ENCODE measurements at places on chromosomes 13 and 19. TPM values are rescaled to one million over a fixed set of nuclear protein-coding genes. Genes with fewer than 3 reads are reported as not detected.

The CBARP gene
- total RNA-seq, result 29.1 TPM

The AXL gene
- total RNA-seq, result 62.7 TPM

The RNF225 gene
- not detected for total RNA-seq

The PLVAP gene
- 2.1 TPM for total RNA-seq

The CFAP97D2 gene
- total RNA-seq, result not detected

The PNMA8A gene
- total RNA-seq, result 67.8 TPM

The ZSCAN4 gene
- not detected for total RNA-seq

The NTF4 gene
- total RNA-seq, result 11.8 TPM

The GIPC3 gene
- total RNA-seq, result 0.54 TPM

The CLIP3 gene
- 7.1 TPM for total RNA-seq

The LILRB2 gene
- not detected for total RNA-seq

The TTC9B gene
- not detected for total RNA-seq

The RXFP2 gene
- total RNA-seq, result not detected

The RUBCNL gene
- total RNA-seq, result 1.5 TPM

The DAND5 gene
- not detected for total RNA-seq

The CLEC17A gene
- total RNA-seq, result not detected

The PTGIR gene
- total RNA-seq, result 0.35 TPM

The CGB7 gene
- total RNA-seq, result 8.3 TPM

The MRI1 gene
- total RNA-seq, result 79.8 TPM

The ZAR1L gene
- not detected for total RNA-seq

The NRTN gene
- total RNA-seq, result 28.2 TPM

The BRSK1 gene
- 34.7 TPM for total RNA-seq

The CYP2A6 gene
- 0.42 TPM for total RNA-seq

The COX7A1 gene
- 1.2 TPM for total RNA-seq

The STARD13 gene
- total RNA-seq, result 23.5 TPM

The PSG11 gene
- not detected for total RNA-seq

The RNF6 gene
- 19.4 TPM for total RNA-seq

The DCT gene
- 0.18 TPM for total RNA-seq

The LAIR1 gene
- not detected for total RNA-seq

The URAD gene
- total RNA-seq, result not detected

The MARK4 gene
- total RNA-seq, result 65.3 TPM

The GPR12 gene
- not detected for total RNA-seq

The PDX1 gene
- not detected for total RNA-seq

The MCEMP1 gene
- total RNA-seq, result not detected

The ZNF471 gene
- 1.7 TPM for total RNA-seq

The ZFR2 gene
- 18.8 TPM for total RNA-seq

The FGF22 gene
- total RNA-seq, result not detected

The PSG2 gene
- not detected for total RNA-seq

The ZNF221 gene
- 3.8 TPM for total RNA-seq

The METTL21C gene
- not detected for total RNA-seq

The FCHO1 gene
- 3.1 TPM for total RNA-seq

The LIN7B gene
- total RNA-seq, result 24.5 TPM

The LGALS13 gene
- total RNA-seq, result not detected

The CLN5 gene
- 18.6 TPM for total RNA-seq

The ZNF432 gene
- 13.9 TPM for total RNA-seq

The FFAR2 gene
- total RNA-seq, result not detected

The NAXD gene
- 36.8 TPM for total RNA-seq

The PALM3 gene
- total RNA-seq, result 0.30 TPM

The TTYH1 gene
- total RNA-seq, result 2.6 TPM

The ATP8A2 gene
- 1.6 TPM for total RNA-seq

The PCDH17 gene
- total RNA-seq, result 9.6 TPM

The IZUMO2 gene
- total RNA-seq, result not detected

The KIR2DL3 gene
- total RNA-seq, result not detected

The SOHLH2 gene
- 7.0 TPM for total RNA-seq

The CGB5 gene
- not detected for total RNA-seq

All from cardiac muscle cell (in vitro differentiated cells and primary cell).